ENCODE measurements at places on chromosomes 16 and 17.
A peak's percentile ranks its signal among the peaks of the same experiment; 100 is the strongest.

DNA sequence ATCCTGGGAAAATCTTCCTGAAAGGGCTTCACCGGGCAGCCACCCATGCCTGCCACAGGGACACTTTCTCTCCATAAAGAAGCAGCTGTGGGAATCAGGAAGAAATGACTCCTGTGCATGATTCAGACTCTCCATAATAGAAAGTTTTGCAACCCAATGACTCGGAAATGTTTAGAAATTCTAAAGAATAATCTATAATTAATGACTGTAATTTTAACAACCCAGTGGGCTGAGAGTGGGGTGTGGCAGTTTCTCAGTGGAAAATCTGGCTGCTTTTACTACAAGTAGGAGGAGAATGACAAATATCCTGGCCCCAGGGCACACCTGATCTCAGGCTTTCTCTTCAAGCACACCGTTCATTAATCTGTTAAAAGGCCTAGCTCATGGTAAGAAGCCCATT, 25.7 kb downstream of the IRF8 start:
- DNase-seq: no peak

DNA sequence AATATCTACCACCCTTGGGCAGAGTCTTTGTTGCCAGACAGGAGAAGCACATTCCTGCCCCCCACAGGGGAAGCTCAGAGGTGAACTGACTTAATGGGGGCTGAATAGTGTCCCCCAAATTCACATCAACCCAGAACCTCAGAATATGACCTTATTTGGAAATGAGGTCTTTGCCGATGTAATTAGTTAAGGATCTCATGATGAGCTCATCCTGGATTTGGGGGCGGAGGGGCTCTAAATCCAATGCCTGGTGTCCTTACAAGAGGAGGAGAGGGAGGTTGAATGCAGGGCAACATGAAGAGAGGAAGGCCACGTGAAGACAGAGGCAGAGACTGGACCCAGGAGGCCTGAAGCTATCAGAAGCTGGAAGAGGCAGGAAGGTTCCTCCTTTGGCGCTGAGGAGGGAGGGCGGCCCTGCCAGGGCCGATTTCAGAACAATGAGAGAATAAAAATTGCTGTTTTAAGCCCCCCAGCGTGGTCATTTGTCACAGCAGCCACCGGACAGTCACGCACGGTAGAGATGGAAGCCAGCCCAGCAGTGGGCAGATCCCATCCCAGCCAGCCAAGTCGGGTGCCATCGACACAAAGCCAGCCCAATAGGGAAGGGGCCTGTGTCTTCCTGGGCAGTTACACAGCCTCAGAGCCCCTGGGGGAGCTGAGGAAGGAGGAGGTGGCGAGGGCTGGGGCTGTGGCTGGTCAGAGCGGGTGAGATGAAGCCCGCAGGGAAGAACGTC, 21.3 kb downstream of the C16orf74 start:
- DNase-seq: no peak

GRCh38 chr17:33966410-33967059, 288.6 kb upstream of the CCL2 start:
- DNase-seq: no peak

- no peak for DNase-seq
These were observed 10.0 kb downstream of the PITPNC1 start for GRCh38 chr17:67386965-67387551.

DNA sequence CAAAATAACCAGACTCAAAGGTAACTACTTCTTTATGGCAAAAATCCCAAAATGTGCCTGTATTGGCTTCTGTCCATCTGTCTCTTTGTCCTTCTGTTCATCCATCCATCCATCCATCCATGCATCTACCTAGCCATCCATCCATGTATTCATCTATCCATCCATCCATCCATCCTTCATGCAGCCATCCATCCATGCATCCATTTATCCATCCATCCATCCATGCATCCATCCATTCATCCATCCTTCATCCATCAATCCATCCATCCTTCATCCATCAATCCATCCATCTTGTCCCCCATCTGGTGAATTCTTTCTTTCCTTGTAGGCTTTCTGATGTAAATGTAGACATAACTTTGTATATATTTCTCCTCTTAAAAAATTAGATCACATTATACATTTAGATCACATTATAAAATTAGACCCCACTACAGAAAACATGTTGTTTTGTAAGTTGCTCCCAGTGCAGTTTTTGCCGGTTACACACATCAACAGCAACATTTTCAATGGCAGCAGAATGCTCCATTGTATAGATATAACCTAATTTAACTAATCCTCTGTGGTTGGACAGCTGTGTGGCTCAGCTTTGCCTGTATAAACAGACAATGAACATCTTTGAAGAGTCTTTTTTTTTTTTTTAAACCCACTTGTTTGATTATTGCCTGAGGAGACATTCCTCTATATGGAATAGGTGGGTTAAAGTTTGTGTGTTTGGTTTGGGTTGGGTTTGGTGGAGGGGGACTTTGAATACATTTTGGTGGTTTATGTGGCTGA, 72.0 kb downstream of the MSI2 start:
- DNase-seq: no peak

DNA sequence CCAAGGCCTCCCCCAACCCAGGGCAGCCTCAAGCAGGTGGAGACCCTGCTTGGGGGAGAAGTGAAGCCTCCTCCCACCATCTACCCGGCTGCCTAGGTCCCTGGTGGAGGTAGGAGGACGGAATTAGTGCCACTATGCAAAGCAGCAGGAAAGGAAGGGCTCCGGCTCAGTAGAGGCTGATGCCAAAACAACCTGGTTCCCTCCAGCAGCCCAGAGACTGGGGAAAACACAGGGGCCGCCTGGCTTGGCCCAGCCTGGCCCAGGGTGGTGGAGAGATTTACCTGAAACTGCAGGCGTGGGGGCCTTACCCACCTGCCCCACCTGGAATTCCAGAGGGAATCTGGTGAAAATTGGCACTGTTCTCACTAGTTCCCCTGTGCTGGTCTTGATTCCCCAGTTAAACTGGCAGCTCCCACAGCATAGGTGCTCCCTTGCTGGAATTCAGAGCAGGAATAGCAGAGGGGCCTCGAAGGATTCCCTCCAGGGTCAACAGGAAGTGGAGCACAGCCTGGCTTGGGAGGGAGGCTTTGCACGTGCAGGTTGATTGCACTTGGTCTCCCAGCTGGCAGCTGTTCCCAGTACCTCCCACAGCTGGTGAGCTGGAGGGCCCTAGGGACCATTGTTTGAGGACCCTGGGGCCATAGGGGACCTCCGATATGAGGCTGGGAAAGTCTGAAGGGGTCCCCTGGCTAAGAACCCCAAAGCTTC, 4.5 kb downstream of the CD79B start:
- no peak for DNase-seq

DNA sequence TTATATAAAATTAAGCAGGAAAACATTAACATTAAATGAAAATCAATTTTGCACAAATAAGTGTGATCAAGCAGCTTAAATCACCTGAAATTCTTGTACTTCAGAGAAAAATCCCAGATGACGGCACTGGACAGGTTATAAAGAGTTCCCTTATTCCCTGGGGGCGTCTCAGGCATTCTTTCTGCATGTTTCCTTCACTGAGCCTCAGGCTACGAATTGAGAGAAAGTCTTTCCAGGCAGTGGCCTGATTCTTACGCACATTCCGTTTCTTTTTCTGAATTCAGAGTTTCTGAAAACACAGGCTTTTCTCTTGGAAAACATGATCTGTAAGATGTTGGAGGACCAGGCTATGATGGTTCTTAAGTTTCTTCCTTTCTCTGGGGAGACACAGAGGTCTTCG, 22.1 kb upstream of the PITPNM3 start:
- DNase-seq: no peak

- no peak for DNase-seq
These were observed 537.1 kb upstream of the EEF2KMT start for GRCh38 chr16:5634666-5635180.

DNA sequence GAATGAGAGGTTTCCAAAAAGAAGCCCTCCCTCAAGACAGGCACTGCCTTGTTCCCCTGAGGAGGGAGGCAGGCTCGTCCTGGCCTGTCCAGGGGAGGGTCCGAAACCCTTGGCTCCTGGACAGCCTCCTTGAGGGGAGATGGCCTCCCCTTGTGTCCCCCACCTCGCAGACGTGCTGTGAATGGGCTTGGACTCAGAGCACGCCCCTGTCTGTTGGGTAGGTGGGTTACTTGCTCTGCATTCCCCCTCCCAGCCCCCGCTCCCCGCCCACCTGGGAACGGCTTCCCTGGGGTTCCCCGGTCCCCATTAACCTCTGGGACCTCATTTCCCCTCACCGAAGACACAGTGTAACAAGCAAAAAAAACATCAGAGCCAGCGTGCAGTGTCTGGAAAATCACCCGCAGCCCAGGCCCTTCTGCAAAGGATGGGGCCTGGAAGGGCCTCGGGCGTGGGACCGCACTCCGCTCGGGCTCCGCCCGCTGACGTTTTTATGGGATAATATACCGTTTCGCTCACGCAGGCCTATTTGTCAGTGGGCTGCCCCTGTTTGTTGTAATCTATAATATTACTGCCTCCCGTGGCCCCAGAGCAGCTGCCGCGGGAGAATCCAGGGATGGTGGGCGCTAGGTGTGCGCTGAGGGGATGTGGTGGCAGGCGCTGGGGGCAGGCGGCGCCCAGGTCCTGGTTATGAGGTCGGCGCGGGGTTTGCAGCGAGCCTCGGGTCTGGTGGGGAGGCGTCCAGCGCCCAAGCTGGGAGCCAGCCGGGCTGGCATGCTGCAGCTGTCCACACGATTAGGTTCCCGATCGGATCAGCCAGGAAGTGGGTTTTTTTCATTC, 11.1 kb downstream of the BAHCC1 start:
- DNase-seq: peak; percentile 53

DNA sequence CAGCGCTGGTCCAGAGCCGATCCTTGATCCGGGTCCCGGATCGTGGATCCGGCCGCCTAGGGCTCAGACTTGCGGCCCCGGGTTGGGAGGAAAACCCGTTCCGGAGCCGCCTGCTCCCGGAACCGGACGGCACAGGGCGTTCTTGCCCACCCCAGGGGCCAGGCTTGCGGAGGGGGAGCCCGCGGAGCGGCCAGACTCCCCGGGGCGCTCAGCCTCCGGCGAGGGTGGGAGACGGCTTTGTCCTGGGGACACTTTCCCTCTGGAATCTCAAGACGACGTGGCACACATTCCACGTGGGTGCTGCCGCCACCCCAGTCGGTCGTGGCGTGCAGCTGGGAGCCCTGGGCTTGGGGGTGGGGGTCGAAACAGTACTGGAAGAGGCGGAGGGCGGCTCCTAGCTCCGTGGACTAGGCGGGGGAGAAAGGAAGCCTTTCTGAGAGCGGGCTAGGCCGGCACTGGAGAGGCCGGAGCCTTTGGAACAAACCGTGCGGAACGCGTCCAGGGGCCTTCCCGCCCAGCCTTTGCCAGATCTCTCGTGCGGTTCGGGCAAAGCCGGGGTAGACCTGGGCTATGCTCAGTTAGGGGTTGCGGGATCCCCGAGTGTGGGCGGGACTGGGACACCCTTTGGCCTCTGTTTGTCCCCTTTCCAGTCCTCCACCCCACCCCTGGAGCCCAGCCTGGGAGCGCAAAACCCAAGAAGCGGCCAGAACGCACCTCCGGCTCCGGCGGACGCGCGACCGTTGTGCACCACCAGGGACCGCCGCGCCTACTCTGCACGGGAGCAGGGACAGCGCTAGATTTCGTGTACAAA, 26.5 kb downstream of the SREBF1 start:
- DNase-seq: no peak

Measured in cerebellum (tissue), 4 donors.